T follicular helper cell (primary cell): ENCODE measurements at places on chromosomes 2 and 18.

DNA sequence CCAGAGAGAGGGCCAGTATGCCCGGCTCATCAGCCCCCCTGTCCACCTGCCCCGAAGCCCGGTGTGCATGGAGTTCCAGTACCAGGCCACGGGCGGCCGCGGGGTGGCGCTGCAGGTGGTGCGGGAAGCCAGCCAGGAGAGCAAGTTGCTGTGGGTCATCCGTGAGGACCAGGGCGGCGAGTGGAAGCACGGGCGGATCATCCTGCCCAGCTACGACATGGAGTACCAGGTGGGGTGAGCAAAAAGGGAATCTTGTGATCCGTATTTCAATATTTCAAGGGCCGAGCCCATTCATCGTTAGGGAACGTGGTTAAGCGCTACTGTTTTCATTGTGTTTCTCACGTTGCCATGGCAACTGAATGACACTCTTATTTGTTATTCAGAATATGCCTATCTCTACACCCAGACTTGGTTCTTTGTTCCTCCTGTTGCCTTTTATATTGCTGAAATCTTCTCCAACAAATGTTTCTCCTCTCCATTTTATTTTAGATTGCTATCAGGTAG, 81.5 kb downstream of the NRP2 start:
- no peak for DNase-seq

GRCh38 chr2:179749210-179749609, 112.2 kb downstream of the ZNF385B start:
- DNase-seq: no peak

DNA sequence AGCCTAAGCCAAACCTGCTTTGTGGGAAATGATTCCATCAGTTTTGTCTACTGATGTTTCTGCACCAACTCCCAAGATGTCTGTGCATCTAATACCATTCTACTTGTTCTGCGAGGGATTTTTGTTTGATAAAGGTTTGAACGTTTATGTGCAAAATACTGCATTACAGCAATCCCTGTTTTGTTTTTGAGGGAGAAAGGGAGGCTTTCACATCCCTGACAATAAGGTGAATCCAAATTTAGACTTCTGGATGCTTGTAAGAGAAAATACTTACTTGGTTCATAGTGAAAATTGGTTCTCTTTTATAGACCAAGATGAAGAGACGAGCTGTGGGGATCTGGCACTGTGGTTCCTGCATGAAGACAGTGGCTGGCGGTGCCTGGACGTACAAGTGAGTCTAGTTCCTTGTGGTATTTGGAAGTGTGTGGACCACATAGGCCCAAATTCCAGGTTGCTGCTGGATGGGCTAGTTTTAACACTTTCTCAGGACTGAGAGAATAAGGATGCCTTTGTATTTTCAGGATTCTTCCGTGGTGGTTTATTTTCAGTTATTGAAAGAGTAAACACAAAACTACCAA, 1.1 kb downstream of the RPL37A start:
- DNase-seq: no peak

GRCh38 chr2:197011801-197012641, 85.5 kb upstream of the PGAP1 start:
- DNase-seq: no peak

GRCh38 chr2:188984680-188985079, 10.5 kb downstream of the COL3A1 start:
- no peak for DNase-seq

DNA sequence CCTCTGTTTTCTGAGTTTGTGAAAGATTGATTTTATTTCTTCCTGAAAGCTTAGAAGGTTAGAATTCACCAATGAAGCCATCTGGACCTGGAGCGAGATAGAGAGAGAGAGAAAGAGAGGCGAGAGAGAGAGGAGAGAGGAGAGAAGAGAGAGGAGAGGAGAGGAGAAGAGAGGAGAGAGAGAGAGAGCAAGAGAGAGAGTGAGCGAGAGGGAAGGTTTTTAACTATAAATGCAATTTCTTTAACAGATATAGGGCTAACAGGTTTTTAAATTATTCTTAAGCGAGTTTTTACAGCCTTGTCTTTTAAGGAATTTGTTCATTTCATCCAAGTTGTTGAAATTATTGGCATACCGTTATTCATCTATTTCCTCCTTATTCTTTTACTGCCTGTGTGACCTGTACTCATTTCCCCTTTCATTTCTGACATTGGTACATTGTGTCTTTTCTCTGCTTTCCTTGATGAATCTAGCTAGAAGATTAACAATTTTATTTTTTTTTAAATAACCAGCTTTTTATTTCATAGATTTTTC, 56.1 kb downstream of the BABAM2 start:
- no peak for DNase-seq

DNA sequence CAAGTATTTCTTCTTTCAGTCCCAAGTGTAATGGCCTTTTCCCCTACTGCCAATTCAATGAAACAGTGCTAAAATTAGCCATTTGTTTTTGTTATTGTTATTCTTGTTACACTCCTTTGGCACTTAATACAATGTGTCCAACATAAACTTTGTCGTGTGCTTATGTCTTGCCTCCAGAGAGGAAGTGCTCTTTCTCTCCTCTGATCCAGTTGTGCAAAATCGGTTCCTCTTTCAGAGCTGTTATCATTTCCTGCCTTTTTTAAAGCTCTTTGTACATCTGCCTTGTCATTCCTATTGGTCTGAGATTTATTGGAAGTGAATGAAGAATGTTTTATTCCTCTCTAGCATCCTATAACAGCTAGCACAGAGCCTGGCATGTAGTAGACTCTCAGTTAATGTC, 623.2 kb upstream of the ID2 start:
- no peak for DNase-seq

GRCh38 chr2:211867845-211868451, 670.7 kb downstream of the ERBB4 start:
- DNase-seq: no peak

DNA sequence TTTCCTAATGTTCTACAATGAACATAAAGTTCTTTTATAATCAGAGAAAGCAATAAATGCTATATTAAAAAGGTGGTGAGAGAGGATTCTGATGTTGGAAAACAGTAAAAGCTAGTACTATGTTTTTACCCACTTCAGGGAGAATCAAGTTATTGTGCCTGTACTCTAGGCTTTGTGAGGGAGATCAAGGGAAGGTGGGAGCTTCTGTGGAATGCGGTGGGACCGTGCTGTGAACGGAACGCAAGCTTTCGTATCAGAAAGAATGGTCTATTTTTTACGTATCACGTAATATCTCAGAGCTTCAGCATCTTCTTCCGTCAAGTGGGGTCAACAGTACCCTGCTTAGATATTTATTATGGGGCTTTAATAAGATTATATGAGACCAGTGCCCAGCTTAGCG, 193.2 kb downstream of the CLIP4 start:
- no peak for DNase-seq

DNA sequence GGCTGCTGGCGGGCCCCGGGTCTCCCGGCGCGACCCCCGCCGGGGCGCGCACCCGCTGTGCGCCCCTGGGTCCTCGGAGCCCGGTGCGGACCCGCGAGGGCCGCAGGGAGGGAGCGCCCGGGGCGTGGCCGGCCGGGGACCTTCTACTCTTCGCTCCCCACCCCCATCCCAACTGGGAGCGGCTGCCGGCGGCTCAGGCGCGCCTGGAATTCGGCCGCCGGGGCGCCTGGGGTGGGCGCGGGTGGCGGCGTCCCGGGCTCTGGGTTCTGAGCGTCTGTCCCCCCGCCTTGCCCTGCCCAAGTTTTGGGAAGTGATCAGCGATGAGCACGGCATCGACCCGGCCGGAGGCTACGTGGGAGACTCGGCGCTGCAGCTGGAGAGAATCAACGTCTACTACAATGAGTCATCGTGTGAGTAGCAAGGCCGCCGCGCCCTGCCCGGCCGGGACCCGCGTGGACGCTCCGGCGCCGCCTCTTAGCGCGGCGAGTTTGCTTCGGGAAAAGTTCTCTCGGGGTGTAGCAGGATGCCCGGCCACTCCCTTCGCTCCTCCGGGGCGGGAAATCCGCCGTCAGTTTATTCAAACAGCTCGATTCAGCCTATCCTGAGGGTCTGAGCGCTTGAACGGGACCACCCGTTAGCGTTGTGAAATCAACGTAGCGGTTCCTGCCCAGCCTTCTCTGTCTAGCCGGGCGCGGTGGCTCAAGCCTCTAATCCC, 502 bp downstream of the TUBB6 start:
- DNase-seq: no peak

DNA sequence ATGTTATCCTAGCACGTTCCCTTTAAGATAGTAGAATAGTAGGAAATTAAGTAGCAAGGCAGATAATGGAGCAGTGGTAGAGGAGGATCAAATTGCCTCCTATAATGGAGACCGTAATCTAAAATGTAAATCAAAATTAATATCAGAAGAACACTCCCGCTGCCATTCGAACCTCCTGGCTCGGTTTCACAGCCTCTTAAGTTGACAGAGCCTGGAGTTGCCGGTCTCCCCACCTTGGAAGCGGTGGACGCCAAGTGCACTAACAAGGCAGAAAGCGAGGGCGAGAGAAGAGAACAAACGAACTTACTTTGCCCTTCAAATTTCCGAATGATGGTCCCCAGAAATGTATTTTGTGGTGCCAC, 450 bp downstream of the KCNH7 start:
- no peak for DNase-seq

DNA sequence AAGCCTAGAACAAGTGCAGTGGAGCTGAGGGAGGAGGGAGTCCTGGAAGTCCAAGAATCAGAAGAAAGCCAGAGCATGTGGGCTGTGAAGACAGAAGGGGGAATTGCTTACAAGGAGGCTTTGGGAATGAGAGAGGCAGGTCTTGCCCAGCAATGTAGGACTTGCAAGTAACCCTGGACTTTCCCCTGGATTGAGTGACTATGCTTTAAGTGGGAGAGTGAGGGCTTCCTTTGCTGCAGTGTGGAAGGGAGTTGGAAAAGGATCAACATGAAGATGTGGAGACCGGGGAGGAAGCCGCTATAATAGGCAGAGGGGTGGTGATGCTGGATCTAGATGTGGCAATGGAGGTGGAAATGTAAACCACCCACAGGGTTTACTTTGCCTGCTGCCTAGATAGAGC, 13.8 kb upstream of the SCYGR1 start:
- no peak for DNase-seq

DNA sequence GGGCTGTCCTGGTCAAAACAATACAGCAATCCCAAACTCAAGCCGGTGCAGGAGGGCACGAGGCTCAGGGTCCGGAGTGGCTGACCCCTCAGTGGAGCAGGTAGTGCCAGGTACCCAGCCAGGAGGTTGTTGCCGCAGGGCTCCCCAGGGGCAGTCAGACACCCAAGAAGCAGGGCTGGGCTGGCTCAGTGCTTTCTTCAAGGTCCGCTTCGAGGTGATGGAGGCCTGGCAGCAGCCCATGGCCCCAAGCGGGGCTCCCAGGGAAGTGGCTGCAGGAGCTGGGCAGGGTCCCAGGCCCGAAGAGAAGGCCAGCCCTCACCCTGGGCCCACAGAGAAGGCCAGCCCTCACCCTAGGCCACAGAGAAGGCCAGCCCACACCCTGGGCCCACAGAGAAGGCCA, 55.3 kb upstream of the COPS8 start:
- DNase-seq: no peak

DNA sequence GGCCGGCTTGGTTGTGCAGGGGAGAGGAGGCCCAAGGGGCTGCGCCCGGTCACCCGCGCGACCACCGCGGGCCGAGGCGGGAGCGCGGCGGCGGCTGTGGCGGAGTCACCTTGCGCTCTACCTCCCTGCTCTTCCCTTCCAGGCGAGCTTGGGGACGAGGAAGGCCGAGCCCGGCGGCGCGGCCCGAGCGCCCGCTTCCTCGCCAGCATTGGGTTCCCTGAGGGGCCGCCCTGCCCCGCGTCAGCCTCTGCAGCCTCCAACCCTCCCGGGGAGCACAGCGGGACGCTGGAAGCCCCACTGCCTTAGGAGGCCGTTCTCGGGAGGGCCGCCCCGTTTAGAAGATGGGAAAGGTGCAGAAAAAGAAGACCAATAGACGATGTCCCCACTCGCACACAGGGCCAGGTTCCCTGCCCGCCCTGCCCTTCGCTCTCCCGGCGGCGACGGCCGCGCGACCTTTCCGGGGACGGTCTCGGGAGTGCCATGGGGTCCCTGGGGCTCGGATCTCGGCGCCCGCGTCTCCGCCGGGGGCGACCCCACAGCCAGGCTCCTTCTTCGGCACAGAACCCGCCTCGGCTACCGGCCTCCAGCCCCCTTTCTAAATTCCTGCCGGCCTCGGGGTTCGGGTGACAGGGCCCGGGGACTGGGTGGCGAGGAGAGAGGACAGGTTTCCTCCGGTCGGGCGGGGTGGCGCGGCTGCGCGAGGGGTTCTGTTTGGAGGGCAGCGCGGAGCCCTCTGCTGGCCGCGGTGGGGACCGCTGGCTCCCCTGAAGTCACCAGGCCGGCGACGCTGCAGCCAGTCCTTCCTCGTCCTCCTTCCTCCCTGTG, 85.5 kb downstream of the HS6ST1 start:
- peak; percentile 62 for DNase-seq

GRCh38 chr2:97961534-97961933, 34.2 kb downstream of the TMEM131 start:
- no peak for DNase-seq

DNA sequence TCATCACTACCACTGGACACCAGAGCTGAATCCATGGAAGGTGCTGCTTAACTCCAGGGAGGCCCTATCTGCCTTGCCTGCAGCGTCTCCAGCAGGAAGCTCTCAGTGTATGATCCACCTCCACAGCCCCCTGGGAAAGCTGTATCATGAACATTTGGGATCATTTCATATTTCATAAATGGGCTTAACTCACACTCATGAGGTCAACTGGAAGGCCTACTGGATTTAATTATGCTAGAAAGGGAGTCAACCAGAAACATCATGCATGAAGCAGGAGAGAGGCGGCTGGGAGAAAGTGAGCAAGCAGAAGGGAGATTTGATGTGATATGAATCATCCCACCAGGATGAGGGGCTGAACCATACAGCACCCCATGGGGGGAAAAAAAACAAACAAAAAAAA, 537.7 kb downstream of the TNS1 start:
- DNase-seq: no peak

DNA sequence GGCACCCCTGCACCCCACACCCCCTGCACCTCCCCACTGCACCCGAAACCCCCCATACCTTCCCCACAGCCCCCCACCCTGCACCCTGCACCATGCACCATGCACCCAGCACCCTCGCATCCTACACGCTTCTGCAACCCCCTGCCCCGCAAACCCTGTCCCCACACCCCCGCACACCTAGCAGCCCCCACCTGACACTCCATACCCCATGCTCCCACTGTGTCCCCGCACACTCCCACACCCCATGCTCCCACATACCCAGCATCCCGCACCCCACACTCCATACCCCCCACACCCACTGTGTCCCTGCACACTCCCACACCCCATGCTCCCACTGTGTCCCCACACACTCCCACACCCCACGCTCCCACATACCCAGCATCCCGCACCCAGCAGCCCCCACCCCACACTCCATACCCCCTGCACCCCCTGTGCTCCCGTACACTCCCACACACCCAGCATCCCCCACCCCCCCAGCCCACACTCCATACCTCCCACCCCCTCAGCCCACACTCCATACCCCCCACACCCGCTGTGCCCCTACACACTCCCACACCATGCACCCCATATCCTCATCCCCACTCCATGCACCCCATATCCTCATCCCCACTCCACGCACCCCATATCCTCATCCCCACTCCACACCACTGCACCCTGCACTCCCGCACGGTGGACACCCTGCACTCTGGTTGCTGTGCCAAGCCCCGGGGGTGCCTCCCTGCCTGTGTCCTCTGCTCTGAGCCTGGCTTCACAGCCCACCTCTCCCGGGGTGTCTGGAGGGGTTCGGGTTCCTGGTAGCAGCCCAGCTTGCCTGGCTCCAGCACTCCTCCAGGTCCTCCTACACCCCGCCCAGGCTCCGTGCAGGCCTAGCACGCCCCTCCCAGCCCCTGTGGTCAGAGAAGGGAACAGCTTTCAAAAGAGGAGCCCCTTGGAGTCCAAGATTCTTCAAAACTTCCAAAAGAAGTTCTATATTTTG, 93.9 kb upstream of the CTDP1 start:
- DNase-seq: no peak
